ENCODE measurements at places on chromosomes 3 and 15.

DNA sequence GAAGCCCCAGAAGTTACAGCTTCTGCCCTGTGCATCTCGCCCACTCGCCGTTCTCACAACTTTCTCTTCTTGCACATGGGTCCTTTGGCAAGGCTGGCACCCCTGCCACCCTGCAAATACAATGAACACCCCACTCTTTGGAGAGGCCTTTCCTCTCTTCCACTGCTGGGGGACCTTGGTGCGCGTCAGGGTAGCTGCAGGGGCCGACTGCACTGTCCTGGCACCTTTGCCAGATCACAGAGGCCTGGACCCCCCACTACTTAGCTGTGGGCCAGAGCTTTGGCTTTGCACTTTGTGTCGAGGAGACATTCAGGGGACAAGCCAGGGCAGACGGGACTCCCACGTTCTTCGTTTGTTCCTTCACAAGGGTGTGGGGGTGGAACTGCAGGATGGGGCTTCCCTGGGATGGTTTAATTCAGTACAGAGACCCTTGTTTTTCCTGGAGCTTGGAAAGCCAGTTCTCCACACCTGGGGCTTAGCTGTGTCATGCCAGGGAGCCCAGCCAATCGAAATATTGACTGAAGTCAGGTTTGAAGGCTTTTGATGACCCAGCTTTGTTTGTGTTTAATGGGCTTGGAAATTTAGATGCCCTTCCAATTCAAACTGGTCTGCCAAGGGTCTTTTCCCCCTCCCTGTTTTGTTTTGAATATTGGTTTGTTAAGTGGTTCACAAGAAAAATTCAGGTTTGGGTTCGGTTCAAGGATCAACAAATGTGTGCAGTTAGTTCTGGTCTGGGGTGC, 256.1 kb upstream of the TLE3 start:
- DNase-seq = no peak

DNA sequence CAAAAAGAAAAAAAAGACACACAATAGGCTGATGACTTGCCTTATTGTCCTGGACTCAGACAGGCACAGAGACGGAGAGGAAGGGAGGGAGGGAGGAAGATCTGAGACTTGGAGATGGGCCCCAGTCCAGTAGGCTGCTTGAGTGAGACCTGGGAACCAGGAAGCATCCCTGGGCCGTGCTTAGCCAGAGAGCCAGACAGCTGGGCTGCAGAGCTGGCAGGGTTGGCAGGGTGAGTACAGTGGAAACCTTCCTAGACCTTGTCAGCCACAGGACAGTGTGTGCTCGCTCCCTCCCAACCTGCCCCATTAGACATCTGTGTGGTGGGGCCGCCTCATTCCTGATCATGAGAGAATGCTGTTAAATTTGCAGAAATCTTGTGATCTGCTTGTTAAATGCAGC, 107.9 kb upstream of the ALDH1A3 start:
- DNase-seq = no peak

DNA sequence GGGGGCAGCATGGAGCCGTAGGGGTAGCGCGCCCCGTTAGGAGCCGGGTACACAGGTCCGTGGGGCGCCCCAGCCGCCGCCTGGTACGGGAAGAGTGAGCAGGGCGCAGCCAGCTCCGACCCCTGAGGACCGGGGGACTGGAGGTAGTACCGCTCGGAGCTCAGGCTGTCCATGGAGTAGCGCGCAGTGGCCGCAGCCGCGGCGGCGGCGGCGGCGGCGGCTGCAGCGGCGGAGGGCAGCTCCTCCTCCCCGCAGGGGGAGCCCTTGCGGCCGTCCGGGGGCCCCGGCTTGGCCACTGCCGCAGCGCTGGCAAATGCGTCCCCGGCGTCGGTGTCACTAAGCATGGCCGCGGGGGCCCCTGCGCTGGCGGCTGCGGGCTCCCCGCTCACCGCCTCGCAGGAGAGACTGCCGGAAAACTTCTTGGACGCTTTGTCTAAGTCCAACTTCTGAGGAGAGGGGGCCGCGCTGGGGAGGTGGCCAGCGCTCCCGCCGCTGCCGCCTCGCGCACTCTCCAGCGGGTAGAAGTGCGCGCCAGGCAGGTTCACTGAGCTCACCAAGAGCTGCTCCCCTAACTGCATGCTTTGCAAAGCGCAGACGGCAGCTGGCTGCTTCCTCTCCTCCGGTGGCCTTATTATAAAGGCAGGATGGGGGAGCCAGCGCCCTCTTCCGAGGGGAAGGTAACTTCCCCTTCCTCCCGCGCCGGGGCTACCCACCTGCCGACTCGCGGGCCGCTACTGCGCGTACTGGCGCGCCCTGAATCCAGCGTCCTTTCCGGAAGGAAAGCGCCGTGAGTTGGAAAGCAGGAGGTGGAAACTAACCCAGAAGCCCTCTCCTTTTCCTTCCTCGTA, at the start of gene EOMES:
TSS of gene EOMES (minus strand) at position 607 of the 848 bp plus-strand sequence. CDS start at position 578, 29 bp downstream.
- peak; percentile 36 for DNase-seq

GRCh38 chr3:134314588-134315285, 59.5 kb downstream of the AMOTL2 start:
- DNase-seq = no peak

- no peak for DNase-seq
Observed at GRCh38 chr3:39839484-39839883, 30.1 kb downstream of the MYRIP start.

GRCh38 chr15:28066231-28066630, 32.9 kb downstream of the OCA2 start:
- DNase-seq = no peak

GRCh38 chr3:46950650-46951241, 25.8 kb downstream of the CCDC12 start:
- no peak for DNase-seq

GRCh38 chr15:55789066-55789660, 46.2 kb upstream of the PRTG start:
- DNase-seq = peak; percentile 4

DNA sequence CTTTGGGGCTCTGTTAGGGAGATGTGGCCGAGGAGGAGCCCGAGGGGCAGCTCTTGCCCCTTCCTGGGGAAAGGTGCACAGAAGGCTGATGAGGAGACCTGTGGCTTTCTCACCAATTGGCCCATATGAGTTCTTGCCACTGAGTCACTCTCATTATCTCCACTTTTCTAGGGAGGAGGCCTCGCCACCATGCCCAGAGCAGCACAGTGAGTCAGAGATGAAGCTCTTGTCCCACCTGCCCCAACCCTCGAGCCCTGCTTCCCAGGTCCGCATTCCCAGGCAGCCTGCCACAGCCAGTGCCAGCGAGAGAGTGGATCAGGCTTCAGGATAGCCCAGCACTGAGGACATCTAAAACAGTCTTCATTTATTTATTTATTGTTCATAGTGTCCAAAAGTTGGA, 53.5 kb downstream of the AMOTL2 start:
- DNase-seq = no peak

- DNase-seq = no peak
Observed at GRCh38 chr15:61090386-61091288, 138.5 kb downstream of the RORA start.

DNA sequence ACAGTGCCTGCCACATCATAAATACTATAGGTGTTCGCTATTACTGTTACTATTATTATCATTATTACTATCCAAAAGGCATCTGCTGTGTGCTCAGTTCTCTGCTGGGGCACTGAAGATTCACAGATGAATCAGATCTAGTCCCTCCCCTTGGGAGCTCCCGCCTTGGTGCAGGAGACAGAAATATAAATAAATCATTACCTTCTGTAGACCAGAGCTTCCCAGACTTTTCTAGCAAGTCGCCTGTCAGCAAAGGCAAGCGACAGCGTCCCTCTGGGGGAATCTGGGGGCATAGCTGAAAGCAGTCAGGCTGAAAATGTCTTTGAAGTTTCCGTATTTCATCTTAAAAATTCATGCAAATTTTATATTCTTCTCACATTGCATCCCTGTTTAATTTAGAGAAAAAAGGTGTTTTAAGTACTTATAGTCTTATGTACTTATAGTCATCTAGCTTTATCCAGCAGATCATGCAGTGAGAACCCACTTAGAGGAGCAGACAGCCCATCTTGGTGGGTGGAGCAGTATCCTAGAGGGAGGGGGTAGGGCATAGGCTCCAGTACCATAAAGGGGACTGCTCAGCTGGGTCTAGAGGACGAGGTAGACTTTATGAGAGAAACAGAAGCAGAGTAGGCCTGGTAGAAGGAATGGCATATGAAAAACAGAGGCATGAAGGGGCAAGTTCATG, 10.4 kb upstream of the BRPF1 start:
- DNase-seq = no peak

DNA sequence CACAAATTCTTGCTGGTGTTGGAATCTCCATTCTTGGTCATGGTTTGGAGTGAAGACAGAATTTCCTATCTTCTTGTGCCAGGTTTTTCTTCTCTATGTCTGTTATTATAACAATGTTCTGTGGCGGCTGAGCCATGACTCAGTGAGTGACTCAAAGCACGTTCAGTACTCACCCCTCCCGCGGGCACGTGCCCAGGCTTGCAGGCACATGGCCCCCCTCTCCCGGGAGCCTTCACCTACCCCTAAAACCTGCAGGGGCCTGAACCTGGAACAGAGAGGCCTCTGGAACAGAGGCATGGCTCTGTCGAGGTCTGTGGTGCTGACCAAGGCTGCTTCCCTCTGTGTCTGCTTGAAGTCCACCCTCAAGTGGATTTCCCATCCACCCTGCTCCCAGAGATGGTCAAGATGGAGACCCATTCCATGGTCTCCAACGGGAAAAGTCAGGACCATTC, 27.6 kb downstream of the PLXNB1 start:
- DNase-seq = no peak

DNA sequence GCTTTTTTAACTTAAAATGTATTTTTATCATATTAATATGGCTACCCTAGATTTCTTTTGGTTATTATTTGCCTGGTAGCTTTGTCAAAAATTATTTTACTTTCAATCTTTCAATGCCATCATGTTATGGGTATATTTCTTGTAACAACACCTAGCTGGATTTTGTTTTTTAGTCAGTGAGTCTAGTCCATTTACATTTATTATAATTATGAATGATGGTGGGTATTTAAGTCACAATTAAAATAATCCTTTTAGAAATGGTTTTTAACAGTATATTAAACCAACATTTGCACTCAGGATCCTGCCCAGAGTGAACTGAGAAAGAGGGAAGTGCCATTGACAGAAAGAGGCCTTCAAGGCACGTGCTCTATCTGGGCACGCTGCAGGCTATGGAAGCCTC, 39.8 kb upstream of the NUDT16 start:
- no peak for DNase-seq

DNA sequence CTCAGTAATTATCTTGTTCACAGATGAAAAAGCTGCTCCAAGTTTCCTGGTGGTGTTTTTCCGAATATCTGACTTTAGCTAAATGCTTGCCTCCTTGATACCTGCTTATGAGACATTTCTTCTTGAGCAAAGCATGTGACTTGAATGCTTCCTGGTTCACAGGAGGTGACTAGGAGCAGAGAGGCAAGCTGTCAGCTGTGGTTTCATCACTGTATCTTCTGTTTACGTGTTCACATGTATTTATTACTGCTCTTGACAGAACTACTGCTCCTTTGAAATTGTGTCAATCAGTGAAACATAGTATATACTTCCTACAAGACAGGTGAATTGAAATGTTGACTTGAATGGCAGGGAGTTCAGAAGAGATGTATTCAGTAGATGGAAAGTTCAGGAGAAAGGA, 8.9 kb upstream of the SPPL2A start:
- DNase-seq = no peak

DNA sequence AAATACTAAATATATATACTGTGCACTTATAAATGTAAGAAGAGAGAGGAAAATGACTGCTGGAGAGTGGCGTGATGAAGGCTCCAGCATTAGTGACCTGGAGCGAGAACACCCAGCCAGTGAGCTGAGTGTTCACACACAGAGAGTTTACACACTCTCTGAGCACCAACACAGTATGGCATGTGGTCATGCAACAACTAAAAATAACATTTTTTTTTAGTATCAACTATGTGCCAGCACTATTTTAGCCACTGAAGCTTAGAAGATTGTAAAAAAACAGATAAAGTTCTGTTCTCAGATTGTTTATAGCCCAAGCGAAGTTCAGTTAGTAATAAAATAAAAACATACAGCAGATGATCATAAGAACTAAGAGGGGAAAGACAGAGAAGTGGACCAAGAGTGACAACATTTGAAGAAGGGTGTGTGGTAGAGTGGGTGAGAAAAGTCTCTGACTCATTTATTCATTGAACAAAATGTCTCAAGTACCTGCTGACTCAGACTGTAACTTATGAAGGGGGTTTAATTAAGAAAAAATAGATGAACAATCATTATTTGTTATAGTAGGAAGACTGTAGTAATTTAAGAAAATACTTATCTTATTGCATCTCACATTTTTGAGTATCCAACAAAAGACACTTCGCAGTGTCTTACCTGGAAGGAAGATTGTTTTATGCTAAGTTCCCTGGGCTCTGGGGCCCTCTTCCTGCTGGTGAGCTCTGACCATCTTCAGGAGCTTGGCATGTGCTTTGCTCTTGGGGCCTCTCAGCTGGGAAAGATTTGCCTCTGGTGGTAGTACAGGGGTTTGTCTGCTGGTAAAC, 43.8 kb downstream of the GAP43 start:
- DNase-seq = no peak

- no peak for DNase-seq
Observed at GRCh38 chr15:76840830-76841460, 64.2 kb downstream of the SCAPER start.

GRCh38 chr3:56957522-56957921, 102.9 kb upstream of the SPATA12 start:
- DNase-seq = no peak

- peak; percentile 11 for DNase-seq
Observed at GRCh38 chr3:184016811-184017671, 643 bp downstream of the ABCC5 start.

DNA sequence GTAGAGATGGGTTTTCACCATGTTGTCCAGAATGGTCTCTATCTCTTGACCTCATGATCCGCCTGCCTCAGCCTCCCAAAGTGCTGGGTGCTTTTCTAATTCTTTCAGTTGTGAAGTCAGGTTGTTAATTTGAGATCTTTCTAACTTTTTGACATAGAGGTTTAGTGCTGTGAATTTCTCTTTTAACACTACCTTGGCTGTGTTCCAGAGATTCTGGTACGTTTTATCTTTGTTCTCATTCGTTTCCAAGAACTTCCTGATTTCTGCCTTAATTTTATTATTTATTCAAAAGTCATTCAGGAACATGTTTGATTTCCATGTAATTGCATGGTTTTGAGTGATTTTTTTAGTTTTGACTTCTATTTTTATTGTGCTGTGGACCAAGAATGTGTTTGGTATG, 63.5 kb upstream of the CCDC54 start:
- DNase-seq = no peak

DNA sequence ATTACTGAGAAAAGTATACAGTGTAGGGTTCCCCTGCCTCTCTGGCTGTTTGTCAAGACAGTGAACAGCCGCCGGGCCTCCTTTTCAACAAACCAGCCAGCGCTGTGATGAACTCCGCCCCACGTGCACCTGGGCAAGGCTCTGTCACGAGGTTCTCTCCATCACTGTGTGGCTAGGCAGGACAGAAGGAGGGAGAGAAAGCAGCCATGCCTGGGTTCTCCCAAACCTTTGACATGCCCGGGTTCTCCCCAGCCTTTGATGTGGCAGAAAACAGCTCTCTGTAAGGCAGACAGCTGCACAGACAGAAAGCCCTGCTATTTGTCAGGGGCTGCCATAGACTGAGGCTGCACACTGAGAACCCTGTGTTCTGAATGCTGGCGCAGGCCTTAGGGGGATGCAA, 101.4 kb upstream of the TRPM1 start:
- DNase-seq = no peak
